PC-3 (cell line): ENCODE measurements at places on chromosomes 2 and 18. TPM values are rescaled to one million over a fixed set of nuclear protein-coding genes. Genes with fewer than 3 reads are reported as not detected.

The SCN3A gene
- total RNA-seq: 0.07 and 0.12 TPM in 2 replicates

The FSIP2 gene
- total RNA-seq: 2.0 and 2.5 TPM in 2 replicates

The SULT1C2 gene
- total RNA-seq: not detected in 2 replicates

The PROKR1 gene
- total RNA-seq: 0.12 and 0.26 TPM in 2 replicates

The REG3G gene
- not detected in 2 replicates for total RNA-seq

The NAT8 gene
- not detected in 2 replicates for total RNA-seq

The MRO gene
- 0.55 TPM in 1 of 2 replicates, not detected in the other for total RNA-seq

The NEU4 gene
- total RNA-seq: not detected in 2 replicates

The CLHC1 gene
- total RNA-seq: 1.8 and 3.9 TPM in 2 replicates

The PCARE gene
- total RNA-seq: not detected in 2 replicates

The GULP1 gene
- total RNA-seq: 23.1 and 25.5 TPM in 2 replicates

GRCh38 chr2:73925033-73925704 lies 1.5 kb upstream of the DGUOK start:
- no peak for DNase-seq

DNA sequence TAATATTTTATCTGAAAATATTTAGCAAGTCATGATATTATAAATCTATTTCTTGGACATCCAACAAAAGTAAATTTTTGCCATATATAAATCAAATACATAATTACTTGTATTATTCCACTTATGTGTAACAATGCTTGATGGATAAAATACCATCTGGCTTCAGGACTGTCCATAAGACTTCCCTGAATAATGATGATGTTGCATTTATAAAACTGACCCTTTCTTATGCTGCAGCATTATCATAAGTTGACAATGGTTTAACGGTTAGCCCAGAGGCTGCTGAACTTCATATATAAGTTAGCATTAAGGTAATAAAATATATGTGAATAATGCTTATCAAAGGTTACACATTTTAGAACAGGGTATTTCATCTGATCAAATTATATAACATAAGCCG lies 95.4 kb downstream of the CDH2 start:
- DNase-seq: no peak

DNA sequence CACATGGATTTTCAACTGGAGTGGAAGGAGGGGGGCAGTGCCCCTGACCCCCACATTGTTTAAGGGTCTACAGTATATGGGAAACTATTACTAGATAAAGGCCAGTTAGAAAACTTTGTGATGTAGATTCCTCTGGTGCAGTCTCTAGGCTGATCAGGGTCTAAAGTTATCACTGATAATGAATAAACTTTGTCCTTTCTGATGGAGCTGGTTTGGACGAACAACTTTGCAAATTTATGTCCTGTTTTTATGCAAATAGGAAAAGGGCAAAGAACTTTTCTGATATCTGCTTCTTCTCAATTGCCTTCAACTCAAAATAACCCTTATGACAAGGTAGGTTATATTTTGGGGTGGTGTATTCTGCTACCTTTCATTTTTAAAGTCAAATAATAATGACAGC lies 829.2 kb upstream of the ACVR2A start:
- DNase-seq: no peak

DNA sequence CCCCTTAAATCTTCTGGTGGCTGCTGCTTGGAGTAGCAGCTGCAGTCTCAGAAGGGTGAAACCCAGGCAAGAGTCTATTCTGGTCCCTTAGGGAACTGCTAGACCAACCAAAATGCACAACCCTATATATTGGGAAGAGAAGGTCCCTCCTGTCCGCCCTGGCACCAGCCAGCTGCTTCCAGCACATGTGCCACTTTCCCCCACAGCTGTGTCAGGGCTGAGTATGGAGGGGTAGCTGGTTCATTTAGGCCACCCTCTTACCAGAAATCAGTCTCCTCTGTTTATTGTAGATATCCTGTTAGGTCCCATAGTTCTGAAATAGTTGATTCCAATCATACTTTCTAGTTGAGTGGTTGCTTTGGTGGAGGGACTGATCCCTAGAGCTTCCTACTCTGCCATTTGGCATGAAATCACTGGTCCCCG lies 68.9 kb downstream of the BIRC6 start:
- no peak for DNase-seq

GRCh38 chr2:123953846-123954245 lies 71.2 kb upstream of the CNTNAP5 start:
- DNase-seq: peak; percentile 97

- no peak for DNase-seq
Observed at GRCh38 chr2:159792599-159792998, 5.4 kb downstream of the CD302 start.

GRCh38 chr2:235716875-235717496 lies 223.1 kb downstream of the AGAP1 start:
- DNase-seq: no peak

DNA sequence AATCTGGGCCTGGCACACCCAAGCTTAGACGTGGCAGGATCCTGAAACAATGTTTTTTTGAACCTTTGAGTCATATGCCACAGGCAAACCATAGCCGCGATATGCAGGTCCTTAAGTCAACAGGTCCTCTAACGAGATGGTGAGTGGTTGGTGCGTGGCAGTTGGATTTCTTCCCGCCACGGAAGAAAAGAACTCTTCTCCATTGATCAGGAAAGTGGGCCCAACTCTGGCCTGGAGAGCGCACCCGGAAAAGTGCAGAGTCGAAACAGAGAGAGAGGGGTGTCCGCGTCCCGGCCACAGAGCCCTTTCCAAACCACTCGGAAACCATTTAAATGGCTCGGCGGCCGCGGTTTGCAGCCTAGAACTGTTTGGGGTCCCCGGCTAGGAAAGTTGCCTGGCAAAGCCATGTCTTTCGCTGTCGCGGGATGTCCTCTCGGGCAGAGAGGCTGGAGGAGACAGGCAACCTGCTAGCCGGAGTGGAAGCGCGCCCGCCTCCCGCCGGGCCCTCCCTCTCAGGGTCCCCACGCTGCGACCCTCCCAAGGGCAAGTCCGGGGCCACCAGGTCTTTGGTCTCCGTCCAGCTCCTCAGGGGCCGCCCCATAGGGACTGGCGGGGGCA lies 777 bp downstream of the GALNT3 start:
- peak; percentile 95 for DNase-seq

DNA sequence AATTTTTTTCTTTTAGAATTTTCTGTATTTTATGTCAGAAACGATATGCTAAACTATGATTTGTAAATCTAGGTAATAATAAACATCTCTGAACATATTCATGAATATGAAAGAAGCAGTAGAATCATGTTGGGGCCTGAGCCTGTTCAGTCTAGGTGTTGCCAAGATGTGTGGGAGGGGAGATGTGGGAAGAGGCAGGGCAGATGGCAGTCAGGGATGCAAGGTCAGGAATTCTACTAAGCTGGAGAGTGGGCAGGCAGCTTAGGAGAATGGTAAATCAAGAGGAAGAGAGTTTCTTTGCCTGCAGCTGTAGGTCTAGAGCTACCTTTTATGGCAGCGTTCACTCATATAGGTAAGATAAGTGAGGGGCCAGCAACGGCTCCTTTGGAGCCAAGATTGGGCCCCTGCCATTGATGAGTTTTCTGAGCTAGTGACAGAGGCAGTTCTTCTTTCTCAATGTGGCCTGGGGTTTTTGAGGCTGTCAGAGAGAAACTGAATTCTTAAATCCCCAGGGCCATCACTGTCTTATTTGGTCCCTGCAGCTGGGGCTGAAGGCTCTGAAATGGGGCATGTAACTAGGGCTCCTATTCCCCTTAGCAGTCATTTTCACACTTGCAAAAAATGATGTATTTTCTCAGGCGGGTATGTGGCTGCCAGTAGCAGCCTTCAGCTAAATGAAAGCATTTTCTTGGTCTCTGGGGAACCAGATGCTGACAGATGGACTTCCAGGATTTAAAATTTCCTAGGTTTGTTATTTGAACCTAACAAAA lies 232.8 kb downstream of the PIK3C3 start:
- no peak for DNase-seq

- no peak for DNase-seq
Observed at GRCh38 chr2:41900101-41900577, 147.7 kb upstream of the PKDCC start.

GRCh38 chr18:6221602-6222014 lies 193.1 kb downstream of the L3MBTL4 start:
- DNase-seq: no peak

DNA sequence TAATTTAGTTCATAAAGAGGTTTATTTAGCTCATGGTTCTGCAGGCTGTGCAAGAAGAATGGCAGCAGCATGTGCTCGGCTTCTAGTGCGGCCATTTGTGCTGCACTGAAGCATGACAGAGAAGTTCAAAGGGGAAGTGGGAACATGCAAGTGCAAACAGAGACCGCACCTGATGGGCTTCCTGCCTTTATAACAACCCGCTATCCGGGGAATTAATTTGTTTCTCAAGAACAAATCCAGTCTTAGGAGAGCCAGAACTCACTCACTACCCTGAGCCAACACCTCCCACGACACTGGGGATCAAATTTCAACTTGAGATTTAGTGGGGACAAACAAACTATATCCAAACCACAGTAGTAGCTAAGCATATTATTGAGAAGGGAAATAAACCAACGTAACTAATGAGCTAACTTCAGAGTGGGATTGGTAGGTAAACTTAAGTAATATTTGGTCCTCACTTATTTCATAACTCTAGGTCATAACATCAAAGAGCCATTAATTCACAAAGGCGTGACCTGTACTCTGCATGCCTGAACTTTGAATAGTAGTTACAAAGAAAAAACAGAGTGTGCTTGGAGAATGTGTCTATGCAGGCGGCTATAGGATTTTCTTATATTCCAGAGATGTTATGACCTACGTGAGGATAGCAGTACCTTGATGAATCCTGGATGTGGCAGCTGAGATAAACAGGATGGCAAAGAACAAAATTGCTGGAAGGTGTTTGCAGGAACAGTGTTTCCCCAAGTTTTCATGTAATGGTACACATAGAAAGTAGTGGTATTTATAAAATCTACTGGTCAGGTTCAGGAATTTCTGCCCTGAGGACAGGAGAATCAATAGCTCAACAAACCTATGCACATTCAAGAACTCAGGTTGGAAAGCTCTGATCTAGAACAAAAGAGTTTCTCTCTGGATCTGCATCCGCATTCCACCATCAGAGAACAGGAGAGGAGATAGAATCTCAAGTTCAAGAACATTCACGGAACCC lies 845.9 kb upstream of the ID2 start:
- no peak for DNase-seq

DNA sequence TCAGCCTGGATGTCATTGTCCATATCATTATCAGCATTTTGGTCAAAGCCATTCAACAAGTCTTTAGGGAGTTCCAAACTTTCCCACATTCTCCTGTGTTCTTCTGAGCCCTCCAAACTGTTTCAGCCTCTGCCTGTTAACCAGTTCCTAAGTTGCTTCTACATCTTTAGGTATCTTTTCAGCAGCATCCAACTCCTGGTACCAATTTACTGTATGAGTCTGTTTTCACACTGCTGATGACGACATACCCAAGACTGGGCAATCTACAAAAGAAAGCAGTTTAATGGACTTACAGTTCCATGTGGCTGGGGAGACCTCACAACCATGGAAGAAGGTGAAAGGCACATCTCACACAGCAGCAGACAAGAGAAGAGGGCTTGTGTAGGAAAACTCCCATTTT lies 94.2 kb downstream of the GULP1 start:
- DNase-seq: no peak

GRCh38 chr2:126730655-126731054 lies 74.7 kb downstream of the GYPC start:
- no peak for DNase-seq

DNA sequence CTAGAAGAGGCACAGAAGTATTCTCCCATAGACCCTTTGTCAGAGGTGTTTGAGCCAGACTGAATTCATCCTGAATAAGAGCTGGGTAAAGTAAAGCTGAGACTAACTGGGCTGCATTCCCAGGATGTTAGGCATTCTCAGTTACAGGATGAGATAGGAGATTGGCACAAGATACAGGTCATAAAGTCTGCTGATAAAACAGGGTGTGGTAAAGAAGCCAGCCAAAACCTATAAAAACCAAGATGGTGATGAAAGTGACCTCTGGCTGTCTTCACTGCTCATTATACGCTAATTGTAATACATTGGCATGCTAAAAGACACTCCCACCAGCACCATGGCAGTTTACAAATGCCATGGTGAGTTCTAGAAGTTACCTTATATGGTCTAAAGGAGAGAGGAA lies 364.9 kb upstream of the TMEFF2 start:
- peak; percentile 19 for DNase-seq

DNA sequence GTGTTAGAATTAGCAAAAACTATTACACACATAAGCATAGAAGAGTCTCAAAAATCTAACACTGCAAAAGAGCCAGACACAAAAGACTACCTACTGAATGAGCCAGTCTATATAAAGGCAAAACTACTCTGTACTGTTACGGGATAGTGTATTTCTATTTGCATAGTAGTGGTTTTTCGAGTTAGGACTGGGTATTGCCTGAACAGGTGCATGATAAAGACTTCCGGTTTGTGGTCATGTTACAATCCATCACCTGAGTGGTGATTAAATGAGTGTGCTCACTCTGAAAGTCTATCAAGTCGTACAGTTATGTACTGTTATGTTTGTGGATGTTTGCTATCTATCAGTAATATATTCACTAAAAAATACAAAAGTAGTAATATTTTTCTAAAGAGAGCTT lies 523.3 kb upstream of the SYT4 start:
- no peak for DNase-seq

DNA sequence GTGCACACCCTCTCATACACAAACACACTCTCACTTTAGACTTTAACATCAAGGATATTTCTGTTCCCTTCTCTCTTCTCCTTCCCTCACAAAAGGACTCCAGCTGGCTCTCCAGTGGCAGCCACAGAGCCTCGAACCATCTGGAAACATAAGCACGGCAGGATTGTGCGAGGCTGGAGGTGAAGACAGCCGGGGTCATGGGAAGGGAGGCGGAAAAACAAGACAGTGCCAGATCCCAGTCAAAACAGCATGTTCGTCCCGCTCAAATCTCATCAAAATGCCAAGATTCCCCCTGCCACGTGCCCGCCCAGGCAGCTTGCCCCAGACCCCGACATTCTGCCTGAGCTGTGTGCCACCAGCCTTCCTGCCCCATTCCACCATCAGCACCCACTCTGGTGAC lies 180.3 kb downstream of the ZBTB7C start:
- no peak for DNase-seq

DNA sequence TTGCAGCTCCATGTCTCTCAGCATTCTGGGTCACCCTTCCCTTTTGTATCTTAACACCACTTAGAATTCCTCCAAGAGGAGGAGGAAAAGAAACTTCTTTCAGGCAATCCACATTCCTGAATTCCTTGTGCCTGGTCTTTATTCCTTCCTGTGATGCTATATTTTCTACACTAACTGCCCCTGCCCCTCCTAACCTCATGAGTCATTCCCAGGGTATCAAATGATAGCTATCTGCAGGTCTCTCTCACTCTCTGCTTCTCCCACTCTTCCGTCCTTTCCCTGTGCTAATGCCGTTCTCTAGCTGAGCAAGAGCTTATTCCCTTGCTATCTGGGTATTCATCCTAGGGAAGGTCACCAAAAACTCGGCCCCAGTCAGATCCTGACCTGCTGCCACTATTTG lies 395.0 kb upstream of the TCF4 start:
- peak; percentile 12 for DNase-seq

GRCh38 chr2:205682971-205683501 lies 735 bp downstream of the NRP2 start:
- DNase-seq: peak; percentile 19
